Choroid plexus epithelial cell (primary cell): ENCODE measurements at places on chromosomes 7 and 10.
A peak's percentile ranks its signal among the peaks of the same experiment; 100 is the strongest.

DNA sequence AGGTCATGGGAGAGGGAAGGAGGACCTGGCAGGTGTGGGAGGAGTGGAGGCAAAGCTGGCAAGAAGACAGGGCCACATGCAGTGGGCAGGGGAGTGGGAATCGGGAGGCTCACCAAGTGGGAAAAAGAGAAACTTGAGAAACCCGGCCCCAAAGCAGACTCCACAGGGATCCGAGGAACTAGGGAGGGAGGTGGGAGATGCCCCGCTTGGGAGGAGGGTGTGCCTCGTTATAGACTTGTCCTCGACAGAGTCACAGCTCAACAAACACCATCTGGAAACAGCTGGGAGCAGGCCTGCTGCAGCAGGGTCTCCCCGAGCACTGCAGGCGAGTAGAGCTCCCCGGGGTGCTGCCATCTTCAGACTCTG, 54.8 kb downstream of the MKI67 start:
- DNase-seq: no peak

DNA sequence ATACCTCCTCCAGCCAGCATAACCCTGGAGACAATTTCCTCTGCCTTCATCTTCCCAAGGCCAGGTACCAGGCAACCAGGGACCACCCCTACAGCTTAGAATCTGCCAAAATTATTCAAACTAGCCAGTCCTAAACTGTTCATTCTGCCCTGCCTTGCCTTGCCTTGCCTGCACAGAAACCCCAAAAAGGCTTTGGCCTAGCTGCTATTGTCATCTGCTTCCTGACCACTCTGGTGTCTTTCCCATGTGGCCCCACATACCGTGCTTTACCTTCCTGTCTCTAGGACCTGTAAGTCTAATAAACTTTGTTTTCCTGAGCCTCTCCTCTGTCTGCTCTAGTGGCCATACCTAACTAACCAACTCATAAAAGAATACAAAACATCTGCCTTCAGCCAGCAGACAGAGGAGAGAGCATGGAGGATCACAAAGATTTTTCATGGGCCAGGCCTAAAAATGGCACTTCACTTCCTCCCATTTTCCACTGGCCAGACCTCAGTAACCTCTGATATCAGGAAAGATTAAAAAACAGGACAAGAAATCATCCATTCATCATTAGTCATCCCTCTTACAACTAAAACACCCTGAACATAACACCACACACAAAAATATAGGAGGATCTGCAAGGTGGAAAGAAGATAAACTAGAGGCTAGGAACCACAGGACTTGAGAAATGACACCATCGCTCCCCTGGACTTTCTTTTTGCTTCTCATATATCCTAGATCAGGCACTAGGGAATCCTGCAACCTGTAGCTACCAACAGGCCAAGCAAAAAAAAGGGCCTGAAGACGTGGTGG, 51.5 kb downstream of the IMMP2L start:
- no peak for DNase-seq

- no peak for DNase-seq
These were observed 21.8 kb upstream of the MMP21 start for GRCh38 chr10:125797424-125797823.

GRCh38 chr7:155509725-155510551, 36.4 kb downstream of the CNPY1 start:
- no peak for DNase-seq

DNA sequence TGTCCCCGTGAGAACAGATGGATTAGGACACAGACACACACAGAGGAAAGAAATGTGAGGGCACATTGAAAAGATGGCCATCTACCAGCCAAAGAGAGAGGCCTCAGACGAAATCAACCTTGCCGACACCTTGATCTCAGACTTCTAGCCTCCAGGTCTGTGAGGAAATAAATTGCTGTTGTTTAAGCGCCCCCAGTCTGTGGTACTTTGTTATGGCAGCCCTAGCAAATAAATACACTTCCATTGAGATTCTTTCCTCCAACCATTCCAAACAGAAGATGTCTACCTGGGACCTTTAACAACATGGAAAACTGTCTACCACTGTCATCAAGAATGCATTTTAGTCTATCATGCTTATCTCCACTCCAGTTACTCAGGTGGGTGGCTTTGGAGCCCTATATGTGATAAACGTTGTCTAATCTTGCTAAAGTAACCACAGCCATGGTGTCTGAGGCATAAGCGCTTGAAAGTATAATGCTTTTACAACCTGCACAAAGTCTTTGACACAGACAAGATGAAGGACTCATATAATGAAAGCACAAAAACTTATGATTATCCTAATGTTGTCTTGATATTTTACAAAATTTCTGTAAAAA, 244.3 kb downstream of the MTERF1 start:
- peak; percentile 57 for DNase-seq
